Hematopoietic multipotent progenitor cell (in vitro differentiated cells): ENCODE measurements at places on chromosomes 16 and 17.

DNA sequence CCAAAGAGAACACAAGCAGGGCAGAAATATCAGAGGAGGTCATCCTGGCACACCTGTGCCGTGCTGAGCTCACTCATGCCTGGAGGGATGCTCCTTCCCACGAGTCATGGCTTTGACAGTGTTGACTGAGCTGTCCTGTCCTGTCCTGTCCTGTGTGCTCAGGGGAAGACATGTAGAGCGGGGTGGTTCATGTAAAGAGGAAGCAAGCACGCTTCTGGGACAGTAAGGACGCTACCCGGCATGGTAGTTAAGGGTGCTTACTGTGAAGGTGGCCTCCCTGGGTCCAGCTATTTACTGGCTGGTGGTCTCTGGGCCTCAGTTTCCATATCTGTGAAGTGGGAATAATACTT, 398 bp downstream of the LGALS9 start:
- DNase-seq = peak; percentile 49

DNA sequence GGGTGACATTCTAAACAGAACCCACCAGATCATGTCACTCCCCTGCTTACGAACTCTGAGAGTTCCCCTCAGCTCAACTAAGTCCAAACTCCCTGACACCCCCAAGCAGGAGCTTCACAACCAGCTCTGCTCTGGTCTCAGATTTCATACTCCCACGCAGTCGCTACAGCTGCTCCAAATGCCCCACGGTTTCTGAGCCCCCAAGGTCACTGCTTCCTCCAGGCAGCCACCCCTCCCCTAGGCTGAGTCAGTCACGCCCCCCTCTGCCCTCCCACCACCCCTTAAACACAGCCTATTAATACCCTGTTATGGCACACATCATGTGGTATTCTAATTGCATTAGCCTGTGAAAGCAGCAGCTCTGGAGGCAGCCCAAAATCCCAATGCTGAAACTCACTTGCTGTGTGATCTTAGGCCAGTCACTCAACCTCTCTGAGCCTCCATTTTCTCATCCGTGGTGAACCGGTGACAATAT, 51.5 kb downstream of the GSG1L start:
- no peak for DNase-seq

- DNase-seq = no peak
Measured at GRCh38 chr16:47058295-47059086, 85.0 kb upstream of the DNAJA2 start.

GRCh38 chr16:28859326-28859725, 4.3 kb upstream of the SH2B1 start:
- DNase-seq = no peak

- no peak for DNase-seq
Measured at GRCh38 chr17:50339381-50339780, 6.5 kb upstream of the XYLT2 start.

DNA sequence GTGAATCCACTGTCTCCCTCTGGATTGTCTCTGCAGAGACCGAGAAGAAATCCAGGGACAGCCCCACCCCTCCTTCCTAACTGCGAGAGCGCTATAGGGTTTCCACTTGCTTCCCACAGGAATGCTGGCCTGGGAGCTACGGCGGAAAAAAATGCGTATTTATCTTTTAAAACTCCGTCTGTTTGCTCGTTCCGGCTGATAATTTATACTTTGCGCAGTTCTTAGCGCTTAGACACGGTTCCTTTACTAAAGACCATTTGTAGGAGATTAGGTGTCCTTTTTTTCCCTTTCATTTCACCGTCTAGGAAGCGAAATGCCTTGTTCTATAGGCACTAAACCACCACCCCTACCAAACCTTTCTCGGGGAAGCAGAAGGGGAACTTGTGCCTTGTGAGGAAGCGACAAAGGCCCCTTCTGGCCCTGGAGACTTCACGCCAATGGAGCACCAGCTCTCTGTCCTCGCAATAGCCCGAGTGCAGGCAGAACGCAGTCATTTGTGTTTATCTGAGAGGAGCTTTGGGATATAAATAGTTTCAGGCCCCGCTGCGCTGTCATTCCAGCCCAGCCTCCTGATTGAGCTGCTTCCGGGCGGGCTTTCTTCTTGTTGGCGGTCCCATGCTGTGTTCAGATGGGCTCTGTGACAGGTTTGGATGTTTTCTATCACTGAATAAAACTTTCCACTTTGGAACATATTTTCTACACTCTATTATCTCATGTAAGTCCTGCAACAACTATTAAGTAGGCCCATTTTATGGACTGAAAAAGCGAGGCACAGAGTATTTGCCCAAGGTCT, 791 bp upstream of the SUPT4H1 start:
- peak; percentile 74 for DNase-seq

GRCh38 chr17:6108382-6108781, 38.2 kb downstream of the WSCD1 start:
- DNase-seq = no peak

DNA sequence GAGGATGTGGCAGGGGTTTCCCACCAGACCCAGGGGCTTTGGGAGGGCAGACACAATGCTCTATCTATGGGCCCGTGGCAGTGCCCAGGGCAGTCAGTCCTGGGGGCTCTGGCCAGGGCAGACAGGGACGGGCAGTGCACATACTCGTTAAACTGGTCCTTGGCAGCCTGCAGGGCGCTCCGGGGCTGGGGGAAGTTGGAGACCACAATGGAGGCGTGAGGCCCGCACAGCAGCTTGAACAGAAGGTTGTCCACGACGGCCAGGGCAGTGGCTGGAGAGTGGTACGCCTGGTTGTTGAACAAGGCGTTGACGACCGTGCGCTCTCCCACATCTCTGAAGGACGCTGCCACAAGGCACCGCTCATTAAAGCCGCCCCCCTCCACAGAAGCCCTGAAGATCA, 18.6 kb upstream of the RNPS1 start:
- no peak for DNase-seq

- no peak for DNase-seq
Measured at GRCh38 chr16:56604966-56605365, 3.4 kb upstream of the MT2A start.

GRCh38 chr17:38451840-38452529, 23.7 kb downstream of the ARHGAP23 start:
- DNase-seq = no peak

DNA sequence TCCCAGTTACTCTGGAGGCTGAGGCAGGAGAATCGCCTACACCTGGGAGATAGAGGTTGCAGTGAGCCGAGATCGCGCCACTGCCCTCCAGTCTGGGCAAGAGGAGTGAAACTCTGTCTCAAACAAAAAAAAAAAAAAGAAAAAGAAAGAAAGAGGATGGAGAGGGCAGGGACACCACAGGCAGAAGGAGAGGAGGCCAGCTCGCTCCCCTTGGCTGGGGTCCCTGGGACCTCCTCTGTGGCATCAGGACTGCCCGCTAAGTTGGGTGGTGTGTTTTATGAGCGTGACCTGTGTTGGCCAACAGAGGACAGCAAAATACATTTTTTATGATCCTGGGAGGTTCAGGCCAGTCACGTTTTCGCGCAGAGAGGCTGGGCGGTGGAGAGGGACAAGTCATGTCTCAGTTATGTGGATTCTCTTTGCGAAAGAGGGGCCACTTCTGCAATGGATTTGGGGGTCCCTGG, 229.6 kb downstream of the MRTFB start:
- no peak for DNase-seq

DNA sequence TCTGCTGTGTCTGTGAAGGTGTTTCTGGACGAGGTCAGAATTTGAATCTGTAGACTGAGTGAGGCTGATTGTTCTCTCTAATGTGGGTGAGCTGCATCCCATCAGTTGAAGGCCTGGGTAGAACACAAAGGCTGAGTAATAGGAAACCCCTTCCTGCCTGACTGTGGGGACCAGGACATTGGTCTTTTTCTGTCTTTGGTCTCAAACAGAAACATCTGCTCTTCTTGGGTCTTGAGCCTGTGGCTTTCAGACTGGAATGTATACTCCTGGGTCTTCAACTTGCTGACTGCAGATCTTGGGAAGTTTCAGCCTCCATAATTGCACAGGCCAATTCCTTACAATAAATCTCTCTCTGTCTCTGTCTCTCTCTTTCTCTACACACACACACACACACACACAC, 19.6 kb upstream of the LRRC75A start:
- DNase-seq = no peak

DNA sequence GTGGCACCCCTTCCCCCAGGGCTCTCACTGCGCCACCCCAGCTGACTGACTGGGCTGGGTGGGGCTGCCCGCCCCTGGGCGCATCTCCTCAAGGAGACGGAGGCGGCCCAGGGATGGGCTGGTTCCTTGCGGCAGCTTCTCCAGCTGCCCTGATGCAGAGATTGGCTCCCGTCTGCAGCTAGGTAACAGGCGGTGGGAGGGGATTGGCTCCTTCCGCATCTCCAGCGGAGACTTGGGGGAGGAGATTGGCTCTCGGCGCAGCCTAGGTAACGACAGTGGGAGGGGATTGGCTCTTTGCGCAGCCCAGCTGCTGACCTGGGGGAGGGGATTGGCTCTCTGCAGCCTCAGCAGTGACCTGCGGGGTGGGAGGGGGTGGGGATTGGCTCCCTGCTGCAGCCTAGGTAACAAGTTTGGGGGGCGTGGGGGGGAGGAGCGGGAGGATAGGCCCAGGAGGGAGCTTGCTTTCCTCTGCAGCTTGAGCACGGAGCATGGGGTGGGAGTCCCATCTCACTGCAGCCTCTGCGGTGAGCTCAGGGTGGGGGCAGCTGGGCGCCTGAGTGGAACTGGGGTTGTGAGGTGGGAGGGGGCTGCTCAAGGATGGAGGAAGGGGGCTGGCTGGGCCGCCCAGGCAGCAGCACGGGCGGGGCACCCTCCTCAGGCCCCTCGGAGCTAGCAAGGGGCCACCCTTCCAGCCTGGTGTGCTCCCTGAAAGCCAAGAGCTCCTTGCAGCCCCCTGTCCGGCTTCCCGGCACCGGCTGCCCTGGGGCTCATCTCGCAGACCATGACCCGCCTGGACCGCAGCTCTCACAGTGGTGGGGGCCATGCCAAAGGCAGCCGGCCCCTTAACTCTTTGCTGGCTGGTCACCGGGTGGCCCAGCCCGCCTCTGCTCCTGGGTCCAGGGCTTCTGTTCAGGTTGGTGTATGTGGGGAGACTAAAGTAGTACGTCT, 6.4 kb downstream of the NFE2L1 start:
- no peak for DNase-seq

GRCh38 chr16:89364606-89365005, 125.8 kb downstream of the ANKRD11 start:
- DNase-seq = no peak

- peak; percentile 89 for DNase-seq
Measured at GRCh38 chr17:45385331-45385997, 47.2 kb downstream of the ARHGAP27 start.

DNA sequence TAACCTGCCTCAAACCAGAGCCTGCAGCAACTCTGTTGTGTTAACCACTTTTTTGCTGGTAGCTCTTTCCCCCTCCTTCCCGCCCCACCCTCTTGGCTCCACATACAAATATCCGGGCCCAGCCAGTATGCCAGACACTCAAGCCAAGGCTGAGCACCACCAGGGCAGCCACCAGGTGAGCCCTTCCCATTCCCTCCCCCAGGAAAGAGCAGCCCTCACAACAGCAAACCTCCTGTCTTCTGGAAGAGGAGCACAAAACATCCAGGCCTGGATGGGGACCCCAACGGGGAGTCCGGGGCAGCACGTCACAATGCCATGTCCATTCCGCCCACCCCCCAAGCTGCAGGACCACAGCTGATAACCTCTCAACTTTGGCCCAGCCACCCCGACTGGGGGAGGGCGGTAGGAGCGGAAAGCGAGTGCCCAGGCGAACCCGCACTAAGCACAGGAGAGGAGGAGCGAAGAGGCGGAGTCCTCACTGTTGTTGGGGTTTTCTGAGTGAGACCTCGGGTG, 757 bp downstream of the ORMDL3 start:
- DNase-seq = peak; percentile 24

DNA sequence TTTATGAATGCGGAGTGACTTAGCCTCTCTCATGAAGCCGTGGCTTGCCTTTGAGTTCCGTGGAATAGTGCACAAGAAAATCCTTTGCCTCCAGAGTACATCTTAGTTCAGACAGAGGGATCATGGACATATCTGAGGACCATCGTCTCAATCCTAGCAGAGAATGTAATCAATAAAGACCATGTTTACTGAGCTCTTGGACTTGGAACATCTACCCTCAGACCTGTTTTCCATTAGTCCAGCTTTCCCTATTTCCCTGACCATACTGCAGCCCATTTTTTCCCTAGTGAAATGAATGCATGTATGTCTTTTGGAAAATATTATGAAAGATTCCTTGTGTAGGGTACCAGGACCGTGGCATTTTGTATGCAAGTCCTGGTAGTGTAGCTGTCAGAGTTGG, 90.2 kb downstream of the PLCG2 start:
- DNase-seq = no peak

- no peak for DNase-seq
Measured at GRCh38 chr17:18235743-18236256, 10.4 kb downstream of the LLGL1 start.

GRCh38 chr16:66223176-66223780, 143.2 kb upstream of the CDH5 start:
- no peak for DNase-seq

DNA sequence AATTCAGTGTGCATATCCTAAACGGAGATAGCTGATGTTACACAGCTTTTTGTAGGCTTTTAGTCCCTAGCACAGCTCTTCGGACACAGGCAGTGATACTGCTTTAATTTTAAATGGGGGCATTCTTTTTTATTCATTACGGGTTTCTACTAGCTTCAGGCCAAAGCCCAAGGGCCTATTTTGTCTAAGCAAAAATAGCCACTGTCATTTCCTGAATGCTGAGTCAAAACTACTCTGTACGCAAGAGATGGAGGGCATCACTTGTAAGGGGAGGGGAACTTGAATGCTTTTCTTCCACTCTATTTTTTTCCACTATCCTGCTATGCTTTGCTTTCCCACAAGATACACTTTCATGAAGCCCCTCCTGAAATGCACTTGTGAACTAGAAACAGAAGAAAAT, 360.7 kb downstream of the PMP22 start:
- peak; percentile 9 for DNase-seq
